ENCODE measurements at places on chromosomes 3 and 15.

GRCh38 chr3:185503521-185503920 lies 4.7 kb upstream of the TMEM41A start:
- no peak for DNase-seq

- DNase-seq: no peak
Measured at GRCh38 chr3:140629357-140630137, 48.3 kb upstream of the TRIM42 start.

GRCh38 chr15:27037501-27037900 lies 66.5 kb downstream of the GABRG3 start:
- DNase-seq: no peak

DNA sequence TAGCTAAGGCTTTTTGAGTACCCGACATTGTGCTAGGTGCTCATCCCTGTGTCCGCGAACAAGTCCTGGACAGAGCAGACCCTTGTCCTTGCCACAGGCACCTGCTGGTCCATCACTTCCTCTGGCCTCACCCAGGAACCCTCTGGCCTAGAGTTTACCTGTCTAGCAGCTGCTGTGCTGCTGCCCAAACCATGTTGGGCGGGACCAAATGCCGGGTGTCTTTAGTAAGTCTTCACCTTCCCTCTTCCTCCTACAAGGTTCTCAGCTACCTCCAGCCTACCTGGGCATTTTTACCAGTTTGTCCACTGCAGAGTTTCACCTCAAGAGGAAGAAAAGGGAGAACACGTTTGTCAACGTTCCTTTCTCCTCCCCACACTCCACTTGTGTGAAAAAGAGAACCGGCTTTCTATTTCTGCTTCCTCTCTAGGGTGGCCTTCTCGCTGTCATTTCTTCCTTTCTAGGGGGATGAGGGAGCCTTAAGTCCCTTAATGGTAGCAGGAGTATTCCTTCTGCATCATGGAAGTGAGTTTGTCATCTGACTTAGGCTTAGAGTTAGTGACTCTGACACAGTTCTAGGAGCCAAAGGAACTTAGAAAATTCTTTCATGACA lies 80.4 kb upstream of the GCNT3 start:
- no peak for DNase-seq

DNA sequence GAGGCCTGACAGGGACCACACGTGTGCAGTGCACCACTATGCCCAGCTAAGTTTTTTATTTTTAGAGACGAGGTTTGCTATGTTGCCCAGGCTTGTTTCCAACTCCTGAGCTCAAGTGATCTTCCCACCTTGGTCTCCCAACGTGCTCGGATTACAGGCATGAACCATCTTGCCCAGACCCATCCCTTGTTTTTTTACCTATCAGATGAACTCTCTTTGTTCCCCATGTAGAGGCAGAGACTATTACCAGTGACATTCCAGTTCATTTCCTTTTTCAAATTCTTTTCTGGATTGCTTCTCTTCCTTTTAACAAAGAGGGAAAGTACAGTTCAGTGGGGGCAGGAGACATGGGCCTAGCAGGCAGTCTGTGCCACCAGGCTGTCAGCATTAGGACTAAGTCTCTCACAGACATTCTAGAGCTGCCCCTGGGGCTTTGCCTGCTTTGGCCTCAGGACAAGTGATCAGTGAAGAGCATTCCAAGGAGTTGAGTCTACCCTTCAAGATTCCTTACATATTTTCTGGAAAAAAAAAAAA lies 103.5 kb upstream of the SLC7A14 start:
- no peak for DNase-seq

DNA sequence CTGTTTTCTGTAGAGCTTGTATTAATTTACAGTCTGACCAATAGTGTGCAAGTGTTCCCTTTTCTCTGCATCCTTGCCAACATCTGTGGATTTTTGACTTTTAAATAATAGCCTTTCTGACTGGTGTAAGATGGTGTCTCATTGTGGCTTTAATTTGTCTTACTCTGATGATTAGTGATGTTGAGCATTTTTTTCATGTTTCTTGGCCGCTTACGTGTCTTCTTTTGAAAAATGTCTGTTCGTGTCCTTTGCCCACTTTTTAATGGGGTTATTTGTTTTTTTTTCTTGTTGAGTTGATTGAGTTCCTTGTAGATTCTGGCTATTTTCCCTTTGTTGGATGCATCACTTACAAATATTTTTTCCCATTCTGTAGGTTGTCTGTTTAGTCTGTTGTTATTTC lies 7.6 kb upstream of the ACOX2 start:
- no peak for DNase-seq

- DNase-seq: no peak
Measured at GRCh38 chr3:140736863-140737460, 59.1 kb downstream of the TRIM42 start.

- DNase-seq: peak; percentile 18
Measured at GRCh38 chr3:108489776-108490175, 20.6 kb downstream of the MYH15 start.

DNA sequence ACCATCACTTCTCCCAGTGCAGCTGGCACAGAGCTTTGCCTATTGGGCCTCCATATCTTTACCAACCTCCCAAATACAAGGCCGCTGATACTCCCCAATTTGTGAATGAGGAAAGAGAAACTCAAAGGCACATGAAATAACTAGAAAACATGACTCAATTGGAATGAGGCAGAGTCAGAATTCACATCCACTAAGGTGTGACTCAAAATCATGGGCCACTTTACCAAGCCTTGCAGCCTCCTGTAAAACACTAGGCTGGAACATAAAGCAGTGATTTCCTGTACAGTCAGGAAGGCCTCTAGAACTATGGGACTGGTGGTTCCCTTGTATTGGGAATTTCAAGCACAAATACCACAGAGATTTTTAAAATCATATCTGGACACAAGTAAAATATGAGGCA lies 128.6 kb downstream of the DCLK3 start:
- DNase-seq: no peak

GRCh38 chr15:77519540-77519939 lies 98.9 kb downstream of the HMG20A start:
- no peak for DNase-seq

- DNase-seq: no peak
Measured at GRCh38 chr3:109743981-109744380, 406.6 kb upstream of the DPPA4 start.

GRCh38 chr3:8996681-8997121 lies 33.4 kb upstream of the RAD18 start:
- no peak for DNase-seq

GRCh38 chr3:42270561-42270960 lies 4.6 kb upstream of the CCK start:
- no peak for DNase-seq

GRCh38 chr3:120449251-120449650 lies 1.5 kb downstream of the FSTL1 start:
- DNase-seq: no peak

GRCh38 chr3:72847282-72847681 lies 963 bp downstream of the SHQ1 start:
- DNase-seq: no peak

DNA sequence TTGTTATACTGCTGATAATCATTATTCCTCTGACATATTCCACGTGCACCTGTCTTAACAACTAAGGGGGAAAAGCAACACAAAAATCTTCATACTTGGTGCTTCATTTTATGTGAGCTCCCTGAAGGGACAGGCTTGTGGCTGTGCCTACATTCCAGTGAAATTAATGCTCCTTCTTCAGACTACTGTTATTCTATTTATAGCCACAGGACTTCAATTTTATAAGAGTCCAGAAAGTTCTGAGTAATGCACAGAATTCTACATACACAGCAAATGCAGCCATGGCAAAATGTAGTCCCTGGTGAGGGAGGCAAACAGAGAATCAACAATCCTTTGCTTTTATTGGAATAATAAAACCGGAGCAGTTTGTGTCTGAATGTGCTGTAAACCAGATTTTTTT lies 417.1 kb downstream of the RBMS3 start:
- DNase-seq: no peak

DNA sequence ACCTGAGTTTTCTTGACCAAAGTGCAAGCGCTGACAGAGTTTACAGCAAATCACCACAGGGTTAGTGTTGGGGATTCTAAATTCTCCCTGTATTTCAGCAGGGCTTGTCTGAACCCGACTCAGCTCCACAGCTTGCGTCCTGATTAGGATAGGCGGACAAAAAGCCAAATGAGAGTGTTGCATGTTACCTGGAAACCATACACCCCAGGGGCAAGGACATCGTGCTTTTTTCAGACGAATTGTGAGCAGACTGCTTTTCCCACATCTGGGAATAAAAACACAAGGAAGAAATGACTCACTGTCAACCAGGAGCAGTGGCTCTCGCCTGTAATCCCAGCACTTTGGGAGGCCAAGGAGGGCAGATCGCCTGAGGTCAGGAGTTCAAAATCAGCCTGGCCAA lies 3.0 kb downstream of the DZIP1L start:
- DNase-seq: no peak

DNA sequence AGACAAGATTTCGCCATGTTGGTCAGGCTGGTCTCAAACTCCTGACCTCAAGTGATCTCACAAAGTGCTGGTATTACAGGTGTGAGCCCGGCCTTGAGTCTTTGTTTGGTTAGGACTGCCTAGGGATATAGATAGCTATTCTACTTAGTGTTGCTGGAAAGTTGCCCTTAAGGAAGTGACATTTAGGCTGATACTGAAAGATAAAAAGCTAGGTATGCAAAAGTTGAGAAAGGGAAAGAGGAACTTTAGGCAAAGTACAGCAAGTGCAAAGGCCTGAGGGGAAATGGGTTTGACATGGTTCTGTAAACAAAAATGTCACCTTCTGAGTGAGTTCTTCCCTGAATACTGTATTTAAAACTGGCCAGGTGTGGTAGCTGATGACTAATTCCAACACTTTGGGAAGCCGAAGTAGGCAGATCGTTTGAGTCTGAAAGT lies 111.5 kb downstream of the ZNF609 start:
- DNase-seq: no peak

GRCh38 chr3:170865209-170866094 lies 4.5 kb downstream of the RPL22L1 start:
- no peak for DNase-seq

GRCh38 chr3:52860424-52860768 lies 25.6 kb upstream of the MUSTN1 start:
- DNase-seq: no peak

- DNase-seq: no peak
Measured at GRCh38 chr3:132721479-132722164, 587 bp downstream of the NPHP3 start.

DNA sequence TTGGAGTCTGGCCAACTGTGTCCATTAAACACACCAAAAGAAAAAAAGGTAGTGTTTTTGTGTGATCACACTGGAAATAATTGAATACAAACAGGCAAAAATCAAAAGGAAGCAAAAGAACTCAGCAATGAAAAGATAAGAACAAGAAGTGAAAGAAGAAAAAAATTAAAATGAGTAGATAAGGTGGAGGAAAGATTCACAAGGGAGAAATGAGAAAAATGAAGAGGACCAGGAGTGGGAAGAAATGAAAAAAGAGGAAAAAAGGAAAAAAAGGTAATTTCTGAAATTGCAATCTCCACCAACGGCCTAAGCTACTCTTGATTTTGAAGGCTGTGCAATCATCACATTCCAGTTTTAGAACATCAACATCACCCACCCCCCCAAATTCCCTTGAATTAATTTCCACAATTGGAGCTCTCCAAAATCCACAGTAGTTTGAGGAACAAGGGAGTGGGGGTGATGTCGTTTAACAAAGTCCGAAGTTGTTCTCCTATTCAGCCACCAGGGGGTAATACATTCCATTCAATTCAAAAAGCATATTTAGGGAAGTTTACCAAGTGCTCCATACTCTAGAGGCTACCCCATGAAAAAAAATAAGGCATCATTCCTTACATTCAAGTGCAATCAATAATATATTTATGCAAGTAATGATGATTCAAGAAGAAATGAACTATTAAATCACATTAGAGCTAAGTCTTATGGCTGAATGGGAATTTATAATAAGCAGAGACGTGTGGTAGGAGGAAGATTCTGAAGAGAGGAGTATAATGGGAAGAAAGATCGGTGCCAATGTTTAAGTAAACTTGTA lies 37.4 kb downstream of the ZNF860 start:
- no peak for DNase-seq

DNA sequence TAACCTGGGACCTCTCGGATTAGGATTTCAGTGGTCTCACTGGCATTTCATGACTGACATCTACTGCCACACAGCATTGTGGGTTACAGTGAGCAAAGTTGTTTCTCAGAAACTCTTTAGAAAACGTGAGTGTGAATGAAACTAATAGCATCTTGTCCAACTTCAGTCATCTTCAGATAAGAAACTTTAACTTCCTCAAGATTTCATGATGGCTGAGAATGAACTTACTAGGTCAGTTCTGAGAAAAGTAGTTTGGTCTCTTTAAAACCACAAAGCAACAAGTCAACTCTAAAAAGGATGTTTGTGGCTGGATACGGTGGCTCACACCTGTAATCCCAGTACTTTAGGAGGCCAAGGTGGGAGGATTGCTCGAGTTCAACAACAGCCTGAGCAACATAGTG lies 14.2 kb upstream of the HOMER2 start:
- no peak for DNase-seq

GRCh38 chr3:62493109-62493801 lies 119.9 kb upstream of the FEZF2 start:
- DNase-seq: no peak

DNA sequence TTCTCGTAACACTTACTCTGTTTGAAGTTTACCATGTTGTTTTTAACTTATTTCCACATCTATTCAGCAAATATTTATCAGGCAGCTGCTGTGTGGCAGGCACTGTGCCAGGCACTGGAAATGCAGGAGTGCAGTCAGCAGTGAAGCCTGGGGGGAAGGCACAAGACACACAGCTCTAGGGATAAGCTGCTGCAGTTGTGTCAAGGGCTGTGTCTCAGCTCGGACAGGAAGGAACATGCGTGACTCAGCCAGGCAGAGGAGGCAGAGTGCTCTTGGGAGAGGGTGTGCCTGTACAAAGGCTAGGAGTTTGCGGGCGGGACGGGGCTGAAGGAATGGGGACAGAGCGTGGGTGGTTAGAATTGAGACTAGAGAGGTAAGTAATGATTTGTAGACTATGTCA lies 24.7 kb downstream of the LYSMD4 start:
- no peak for DNase-seq

GRCh38 chr3:50078622-50079021 lies 10.1 kb upstream of the RBM5 start:
- DNase-seq: no peak
